ENCODE measurements at places on chromosomes 16 and 17.

DNA sequence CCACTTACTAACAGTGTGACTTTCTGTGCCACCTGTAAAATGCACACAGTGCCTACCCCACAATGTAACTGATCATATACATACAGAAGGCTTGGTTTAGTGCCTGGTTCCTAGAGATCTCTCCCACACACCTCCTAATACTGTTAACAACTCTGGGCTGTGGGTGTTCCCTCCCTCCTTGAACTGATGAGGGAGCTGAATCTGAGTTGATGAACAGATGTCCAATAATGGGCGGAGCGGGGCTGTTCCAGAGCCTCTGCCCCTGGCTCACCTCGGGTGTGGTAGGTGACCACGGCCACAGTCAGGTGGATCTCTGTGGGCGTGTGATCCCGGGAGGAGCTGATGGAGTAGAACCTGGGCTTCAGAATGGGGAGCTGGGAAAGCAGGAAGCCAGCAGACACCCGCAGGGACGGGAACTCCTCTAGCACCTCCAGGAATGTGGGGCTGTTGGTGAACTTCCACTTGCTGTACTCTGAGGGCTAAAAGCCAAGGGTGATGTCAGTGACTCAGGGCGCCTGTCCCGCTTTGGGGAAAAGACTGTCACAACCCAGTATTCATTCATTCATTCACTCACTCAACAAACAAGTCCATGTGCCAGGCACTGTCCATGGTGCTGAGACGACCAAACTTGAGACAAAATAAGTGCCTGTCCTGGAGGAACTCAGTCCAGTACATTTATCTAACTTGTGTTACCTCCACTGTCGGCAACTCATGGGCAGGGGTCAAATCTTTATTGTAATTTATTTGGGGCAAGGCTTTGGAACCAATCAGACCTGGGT lies 37.6 kb downstream of the NOS2 start:
- no peak for DNase-seq

- DNase-seq: no peak
Observed at GRCh38 chr17:75558666-75559530, 28.7 kb upstream of the MYO15B start.

DNA sequence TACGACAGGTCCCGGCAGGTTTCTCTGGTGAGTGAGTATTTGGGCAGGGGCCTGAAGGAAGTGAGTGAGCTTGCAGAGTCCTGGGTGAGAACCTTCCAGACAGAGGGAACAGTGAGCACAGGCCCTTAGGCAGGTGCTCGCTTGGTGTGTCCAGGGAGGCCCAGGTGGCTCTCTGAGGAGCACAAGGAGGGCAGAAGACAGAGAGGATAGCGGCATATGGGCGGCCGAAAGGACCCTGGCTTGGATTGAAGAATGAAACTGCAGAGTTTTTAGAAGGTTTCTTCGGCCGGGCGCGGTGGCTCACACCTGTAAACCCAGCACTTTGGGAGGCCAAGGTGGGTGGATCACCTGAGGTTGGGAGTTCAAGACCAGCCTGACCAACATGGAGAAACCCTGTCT lies 6.7 kb downstream of the DRG2 start:
- DNase-seq: no peak

- DNase-seq: peak; percentile 53
Observed at GRCh38 chr17:77834170-77835115, 124.1 kb upstream of the TNRC6C start.

GRCh38 chr17:1627982-1628855 lies at the start of gene SLC43A2:
TSS of gene SLC43A2 (minus strand) at chr17:1628834. CDS start at chr17:1627874, 960 bp downstream.
- peak; percentile 94 for DNase-seq
